ENCODE measurements at places on chromosomes 7 and 10.
A peak's percentile ranks its signal among the peaks of the same experiment; 100 is the strongest.

DNA sequence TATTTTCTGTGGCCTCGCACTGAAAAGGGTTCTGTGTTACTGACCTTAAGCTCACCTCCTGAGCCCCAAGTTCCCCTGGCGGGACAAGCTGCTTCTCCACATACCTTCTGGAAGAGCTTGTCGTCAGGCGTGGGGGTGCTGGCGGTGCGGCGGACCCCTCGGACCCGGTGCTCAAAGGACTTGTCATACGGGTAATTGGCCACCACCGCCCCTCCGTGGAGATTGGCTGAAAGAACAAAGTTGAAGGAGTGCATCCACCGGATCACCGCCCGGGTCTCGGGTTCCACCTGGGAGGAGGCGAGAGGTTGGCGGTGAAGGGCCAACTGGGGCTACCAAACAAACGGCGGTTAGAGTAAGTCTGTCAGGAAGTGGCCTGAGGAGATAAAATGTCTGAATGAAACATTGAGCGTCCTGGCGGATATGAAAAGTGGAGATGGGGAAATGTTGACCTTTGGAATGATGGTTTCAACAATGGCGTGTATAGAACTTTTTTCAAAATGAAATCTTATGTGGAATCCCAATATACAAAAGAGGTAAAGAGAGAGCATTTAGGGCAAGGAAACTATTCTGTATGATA, 16.5 kb downstream of the CPN1 start:
- no peaks in the 10 kb centered on the region for H3K27me3 ChIP-seq
- no peak overlapping the region for H3K4me3 ChIP-seq
- no peak overlapping the region for H3K27ac ChIP-seq
- no peaks in the 10 kb centered on the region for H3K4me1 ChIP-seq

DNA sequence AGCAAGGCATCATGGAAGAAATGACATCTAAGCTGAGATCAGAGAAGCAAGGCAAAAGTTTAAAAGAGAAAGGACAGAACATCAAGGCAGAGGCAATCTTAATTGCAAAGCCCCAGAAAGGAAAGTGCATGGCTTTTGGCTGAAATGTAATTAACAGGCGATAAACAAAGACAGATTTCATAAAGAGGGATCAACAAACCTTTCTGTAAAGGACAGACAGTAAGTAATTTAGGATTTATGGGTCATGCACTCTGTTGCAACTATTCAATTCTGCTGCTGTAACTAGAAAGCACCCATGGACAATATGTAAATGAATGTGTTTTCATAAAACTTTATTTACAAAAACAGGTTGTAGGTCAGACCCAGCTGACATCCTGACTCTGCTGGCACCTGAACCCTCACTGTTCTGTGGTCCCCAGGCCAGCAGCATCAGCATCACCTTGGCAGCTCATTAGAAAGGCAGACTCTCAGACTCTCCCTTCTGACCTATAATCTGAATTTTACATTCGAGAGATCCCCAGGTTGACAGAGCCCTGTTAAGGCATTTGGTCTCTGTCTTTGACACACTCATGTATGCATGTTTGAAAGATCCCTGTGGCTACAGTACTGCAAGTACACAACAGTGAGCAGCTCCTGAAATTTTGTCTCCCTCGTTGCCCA, 362.9 kb upstream of the NFE2L3 start:
- H3K36me3 ChIP-seq: no peaks in the 10 kb centered on the region
- DNase-seq: no peak
- H3K27me3 ChIP-seq: no peaks in the 10 kb centered on the region
- H3K27ac ChIP-seq: no peak overlapping the region
- H3K4me1 ChIP-seq: no peaks in the 10 kb centered on the region
- H3K4me3 ChIP-seq: no peak overlapping the region

GRCh38 chr7:11171569-11172192, 198.0 kb downstream of the PHF14 start:
- no peaks in the 10 kb centered on the region for H3K36me3 ChIP-seq
- H3K4me3 ChIP-seq: no peak overlapping the region
- no peaks in the 10 kb centered on the region for H3K4me1 ChIP-seq
- no peak overlapping the region for H3K27ac ChIP-seq
- no peaks in the 10 kb centered on the region for H3K27me3 ChIP-seq

- DNase-seq: no peak
- no peaks in the 10 kb centered on the region for H3K4me1 ChIP-seq
- no peak overlapping the region for H3K27ac ChIP-seq
- peak overlapping the region; percentile 39 for H3K4me3 ChIP-seq
Measured at GRCh38 chr10:25176421-25176968, 1.7 kb downstream of the GPR158 start.

DNA sequence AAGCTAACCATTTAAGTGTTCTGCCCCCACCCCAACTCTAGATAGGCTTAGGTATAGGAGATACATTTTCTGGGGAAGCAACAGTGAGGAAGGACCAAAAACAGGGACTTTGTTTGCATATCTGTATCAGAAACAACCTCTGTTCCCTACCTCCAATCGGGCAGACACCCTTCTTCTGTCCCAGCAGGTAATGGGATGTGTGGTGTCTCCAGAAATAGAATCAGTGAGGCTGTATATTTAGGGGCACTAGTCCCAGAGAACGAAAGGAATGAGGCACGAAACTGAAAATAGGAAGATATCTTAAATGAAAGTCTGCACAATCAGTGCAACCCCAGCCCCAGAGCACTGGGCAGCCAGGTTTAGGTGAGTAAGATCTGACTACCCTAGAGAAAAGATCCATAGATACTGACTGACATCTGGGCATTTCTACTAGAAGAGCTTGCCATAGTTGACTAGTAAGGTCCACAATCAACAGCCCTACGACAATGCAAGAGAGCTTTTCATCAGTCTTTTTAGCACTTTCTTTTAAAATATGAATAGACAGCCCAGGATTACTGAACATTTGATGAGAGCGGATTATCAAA, 28.1 kb downstream of the PLEKHA1 start:
- H3K4me3 ChIP-seq: no peak overlapping the region
- DNase-seq: no peak
- no peaks in the 10 kb centered on the region for H3K4me1 ChIP-seq
- no peaks in the 10 kb centered on the region for H3K36me3 ChIP-seq
- no peak overlapping the region for H3K27ac ChIP-seq

DNA sequence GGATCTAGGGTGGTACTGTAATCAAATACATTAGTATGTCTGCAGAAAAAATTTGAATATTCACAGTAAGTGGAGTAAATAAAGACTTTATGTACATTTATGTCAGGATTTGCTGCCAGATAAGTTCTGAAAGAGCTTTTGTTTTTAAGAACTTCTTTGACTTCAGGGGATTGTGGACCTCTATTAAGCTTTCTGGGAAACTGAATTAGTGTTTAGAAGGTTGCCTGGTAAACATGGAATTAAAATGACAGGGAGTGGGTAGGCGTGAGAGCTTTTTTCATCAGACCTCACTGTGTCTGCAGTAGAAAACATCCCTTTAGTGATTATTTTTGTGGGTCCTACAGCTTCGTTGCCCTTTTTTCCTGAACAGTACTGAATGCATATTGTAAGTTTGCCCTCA, 15.7 kb downstream of the SDHAF3 start:
- no peak for DNase-seq
- H3K4me1 ChIP-seq: no peaks in the 10 kb centered on the region
- no peaks in the 10 kb centered on the region for H3K27me3 ChIP-seq

DNA sequence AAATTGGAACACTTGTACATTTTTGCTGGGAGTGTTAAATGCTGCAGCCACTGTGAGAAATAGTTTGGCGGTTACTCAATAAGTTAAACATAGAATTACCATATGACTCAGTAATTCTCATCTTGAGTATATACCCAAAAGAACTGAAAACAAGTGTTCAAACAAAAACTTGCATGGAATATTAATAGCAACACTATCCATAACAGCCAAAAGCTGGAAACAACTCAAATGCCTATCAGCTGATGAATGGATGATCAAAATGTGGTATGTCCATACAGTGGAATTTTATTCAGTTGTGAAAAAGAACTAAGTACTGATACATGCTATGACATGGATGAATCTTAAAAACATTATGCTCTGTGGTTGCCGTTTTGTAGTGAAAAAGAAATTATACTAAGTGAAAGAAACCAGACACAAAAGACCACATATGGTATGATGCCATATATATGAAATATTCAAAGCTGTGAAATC, 63.0 kb upstream of the SP4 start:
- H3K4me3 ChIP-seq: no peak overlapping the region
- H3K36me3 ChIP-seq: no peaks in the 10 kb centered on the region
- DNase-seq: no peak
- H3K27ac ChIP-seq: no peak overlapping the region
- no peaks in the 10 kb centered on the region for H3K27me3 ChIP-seq

- no peak overlapping the region for H3K4me3 ChIP-seq
- DNase-seq: no peak
- no peaks in the 10 kb centered on the region for H3K36me3 ChIP-seq
- H3K27me3 ChIP-seq: no peaks in the 10 kb centered on the region
- no peak overlapping the region for H3K27ac ChIP-seq
Measured at GRCh38 chr7:77830649-77831355, 32.2 kb downstream of the PHTF2 start.

DNA sequence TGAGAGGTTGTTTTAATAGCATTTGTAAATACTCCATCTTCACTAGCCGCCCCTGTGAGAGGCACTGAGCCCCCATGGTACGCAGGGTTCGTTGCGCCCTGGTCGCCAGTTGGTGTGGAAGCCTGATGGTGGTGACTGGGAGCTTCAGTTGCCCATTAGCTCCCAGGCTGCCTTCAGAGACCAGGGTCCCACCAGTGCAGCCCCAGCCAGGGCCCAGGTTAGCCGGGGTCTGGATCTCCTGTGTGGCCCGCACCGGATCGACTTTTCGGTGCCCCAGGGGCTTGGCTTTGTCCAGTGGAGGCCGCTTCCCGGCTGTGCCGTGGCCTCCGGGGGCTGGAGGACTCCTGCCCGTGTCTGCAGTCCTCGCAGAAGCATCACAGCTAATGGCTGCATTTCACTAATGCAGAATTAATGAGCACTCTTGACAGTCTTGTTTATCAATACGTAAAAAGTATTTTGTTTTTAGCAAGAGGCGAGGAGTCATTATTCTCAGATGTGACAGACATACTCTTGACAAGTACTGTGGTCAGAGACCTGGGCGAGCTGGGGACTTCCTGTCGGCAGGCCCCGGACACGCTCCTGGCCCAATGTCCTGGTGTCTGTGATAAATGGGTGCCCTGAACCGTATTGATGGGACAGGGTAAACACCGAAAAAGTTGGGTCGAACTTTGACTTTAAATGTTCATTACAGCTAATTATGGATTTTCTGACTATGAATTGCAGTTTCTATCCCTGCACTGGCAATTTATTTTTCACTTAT, 99.8 kb downstream of the NKX6-2 start:
- peak overlapping the region; percentile 79 for H3K27ac ChIP-seq
- peaks cover 18% of the 10 kb centered on the region for H3K4me1 ChIP-seq
- no peaks in the 10 kb centered on the region for H3K27me3 ChIP-seq
- no peaks in the 10 kb centered on the region for H3K36me3 ChIP-seq
- no peak for DNase-seq
- no peak overlapping the region for H3K4me3 ChIP-seq

GRCh38 chr7:144470078-144470477, 66.6 kb upstream of the NOBOX start:
- H3K4me1 ChIP-seq: no peaks in the 10 kb centered on the region
- no peaks in the 10 kb centered on the region for H3K36me3 ChIP-seq
- no peak overlapping the region for H3K27ac ChIP-seq
- DNase-seq: no peak

DNA sequence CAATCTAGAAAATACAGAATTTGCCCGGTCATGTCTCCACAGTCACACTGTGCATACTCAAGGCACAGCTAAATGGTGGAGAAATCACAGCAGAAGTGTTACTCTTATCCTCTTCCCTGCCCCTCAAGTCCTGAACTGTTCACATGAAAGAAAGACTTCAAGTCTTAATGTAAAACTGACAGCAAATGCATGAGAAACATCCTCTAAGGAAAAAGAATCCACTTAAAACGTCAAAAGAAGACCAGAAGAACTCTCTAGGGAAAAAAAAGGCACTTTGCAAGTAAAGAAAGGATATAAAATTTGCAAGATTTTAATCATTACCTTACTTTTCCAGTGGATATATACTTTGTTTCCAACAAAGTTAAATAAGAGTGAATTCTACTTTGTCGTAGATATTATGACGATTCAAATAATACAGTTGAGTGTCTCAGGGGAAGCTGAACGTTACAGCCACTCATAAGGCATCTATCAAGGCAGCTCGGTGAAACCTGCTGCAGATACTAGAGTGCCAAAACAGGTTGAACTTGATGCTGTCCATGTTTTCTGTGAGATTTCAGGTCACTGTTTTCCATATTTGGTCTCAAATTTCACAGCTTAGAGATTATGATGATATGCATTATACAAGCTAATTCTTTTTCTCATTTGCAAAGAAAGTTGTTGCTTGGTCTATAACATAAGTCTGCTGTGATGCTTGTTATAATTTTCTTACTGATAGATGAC, 155.0 kb downstream of the CTTNBP2 start:
- H3K4me3 ChIP-seq: no peak overlapping the region
- H3K27me3 ChIP-seq: no peaks in the 10 kb centered on the region
- no peaks in the 10 kb centered on the region for H3K4me1 ChIP-seq
- no peak for DNase-seq

GRCh38 chr10:35498693-35499092, 106.4 kb upstream of the GJD4 start:
- peaks cover 2% of the 10 kb centered on the region for H3K4me1 ChIP-seq
- no peak overlapping the region for H3K27ac ChIP-seq
- no peak for DNase-seq
- no peaks in the 10 kb centered on the region for H3K27me3 ChIP-seq
- no peaks in the 10 kb centered on the region for H3K36me3 ChIP-seq
- H3K4me3 ChIP-seq: no peak overlapping the region

DNA sequence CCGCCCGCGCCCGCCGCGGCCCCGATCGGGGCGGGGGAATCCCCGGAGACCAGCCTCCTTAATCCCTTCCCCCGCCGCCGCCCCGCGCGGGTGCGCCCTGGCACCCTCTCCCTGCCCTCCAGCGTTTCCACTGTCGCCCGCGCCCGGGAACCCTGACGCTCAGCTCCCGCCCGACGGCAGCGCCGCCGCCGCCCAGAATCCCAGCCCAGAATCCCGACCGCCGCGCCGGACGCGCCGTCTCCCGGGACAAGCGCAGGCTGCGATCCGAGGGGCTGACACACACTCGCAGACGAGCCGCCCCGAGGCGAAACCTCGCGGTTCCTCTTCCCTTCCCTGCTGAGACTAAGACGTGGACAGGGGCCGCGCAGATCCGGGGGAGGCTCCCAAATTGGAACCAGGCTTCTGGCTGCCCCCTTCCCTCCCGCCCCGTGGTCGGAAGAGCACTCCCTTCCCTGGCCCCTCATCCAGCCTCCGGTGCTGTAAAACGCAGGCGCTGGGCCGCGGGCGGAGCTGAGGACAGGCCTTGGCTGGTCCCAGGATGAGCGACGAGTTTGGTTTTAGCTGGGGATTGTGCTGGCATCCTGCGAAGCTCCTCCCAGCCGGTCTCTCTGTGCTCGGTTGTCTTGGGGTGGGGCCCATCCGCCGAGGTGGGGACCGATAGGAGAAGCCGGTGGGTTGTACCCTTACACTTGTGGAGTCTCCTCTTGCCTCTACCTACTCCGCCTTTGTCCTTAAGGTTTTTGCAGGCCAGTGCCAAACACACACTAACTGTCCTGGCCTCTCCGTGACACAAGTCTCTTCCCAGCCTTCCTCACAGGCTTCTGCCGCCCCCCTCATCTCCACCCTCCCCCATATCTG, 1.1 kb downstream of the MARVELD1 start:
- H3K4me3 ChIP-seq: peak overlapping the region; percentile 44
- peaks cover 9% of the 10 kb centered on the region for H3K4me1 ChIP-seq
- DNase-seq: peak; percentile 85
- no peaks in the 10 kb centered on the region for H3K36me3 ChIP-seq
- peak overlapping the region; percentile 88 for H3K27ac ChIP-seq
